ENCODE measurements at places on chromosomes 2 and 18.

- DNase-seq = no peak
These were observed 1675.9 kb upstream of the CELF4 start for GRCh38 chr18:39241534-39241933.

DNA sequence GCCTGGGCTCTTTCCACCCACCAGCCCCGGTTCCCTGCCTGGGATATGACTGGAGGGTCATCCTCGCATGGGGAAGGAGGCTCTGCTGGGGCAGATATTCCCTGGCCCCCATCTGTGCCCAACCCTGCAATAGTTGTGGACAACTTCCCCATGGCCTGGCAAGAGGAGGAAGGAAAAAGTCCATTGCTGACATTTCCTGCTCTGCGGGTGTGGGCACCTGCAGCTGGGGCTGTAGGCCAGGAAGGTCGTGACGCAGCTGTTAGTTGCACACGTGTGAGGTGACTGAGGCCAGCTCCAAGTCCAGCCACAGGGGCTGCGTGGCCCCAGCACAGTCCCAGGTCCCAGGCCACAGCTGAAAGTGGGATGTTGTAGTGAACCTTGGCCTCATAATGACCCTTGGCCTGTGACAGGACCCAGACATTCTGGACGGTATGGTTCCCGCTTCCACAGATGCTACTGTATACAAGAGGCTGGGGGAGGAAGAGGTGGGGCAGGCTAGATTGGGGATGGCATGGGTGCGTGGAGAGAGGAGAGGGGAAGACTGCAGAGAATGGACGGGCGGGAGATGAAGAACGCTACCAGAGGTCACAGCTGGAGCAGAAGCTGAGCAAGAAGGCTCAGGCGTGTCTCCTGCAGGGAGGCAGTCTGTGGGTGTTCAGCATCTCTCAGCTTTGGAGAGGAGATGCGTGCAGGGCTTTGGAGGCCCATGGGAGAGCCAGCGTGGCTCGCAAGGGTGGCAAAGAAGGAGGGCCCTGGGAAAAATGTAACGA, 22.1 kb downstream of the OTOF start:
- DNase-seq = no peak

- DNase-seq = no peak
These were observed 145.7 kb downstream of the ZEB2 start for GRCh38 chr2:144374163-144374661.

GRCh38 chr18:10898417-10898974, 250.9 kb downstream of the PIEZO2 start:
- no peak for DNase-seq

DNA sequence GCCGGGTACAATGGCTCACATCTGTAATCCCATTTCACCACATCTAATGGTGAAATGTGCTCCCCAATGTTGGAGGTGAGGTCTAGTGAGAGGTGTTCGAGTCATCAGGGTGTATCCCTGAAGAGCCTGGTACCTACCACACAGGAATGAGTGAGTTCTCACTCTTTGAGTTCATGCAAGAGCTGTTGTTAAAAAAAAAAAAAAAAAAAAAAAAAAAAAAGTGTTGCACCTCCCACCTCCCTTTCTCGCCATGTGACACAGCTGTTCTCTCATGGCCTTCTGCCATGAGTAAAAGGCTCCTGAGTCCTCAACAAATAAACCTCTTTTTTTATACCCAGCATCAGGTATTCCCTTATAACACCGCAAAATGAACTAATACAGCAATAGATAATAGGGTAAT, 106.3 kb downstream of the C2orf74 start:
- no peak for DNase-seq

DNA sequence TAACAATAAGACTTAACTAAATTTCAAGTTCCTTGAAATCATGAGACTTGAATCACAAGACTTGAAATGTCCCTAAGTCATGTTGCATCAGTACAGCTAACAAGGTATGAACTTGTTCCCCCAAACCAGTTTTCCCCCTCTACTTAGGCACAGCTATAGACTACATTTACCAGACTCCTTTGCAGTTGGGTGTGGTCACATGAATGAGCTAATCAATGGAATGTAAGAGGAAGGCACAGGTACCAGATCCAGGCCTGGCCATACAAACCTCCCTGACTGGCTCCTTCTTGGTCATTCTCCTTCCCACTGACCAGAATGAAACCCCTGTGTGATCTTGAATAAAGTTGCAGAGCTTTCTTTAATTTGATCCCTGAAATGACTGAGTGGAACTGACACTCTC, 77.8 kb downstream of the DNER start:
- no peak for DNase-seq

Data from activated CD4-positive, alpha-beta T cell treated with anti-CD3 and anti-CD28 coated beads, Interleukin-2, amount 50 U/mL, for 4 hours (primary cell).